ENCODE measurements at places on chromosomes 6 and 20. TPM values are rescaled to one million over a fixed set of nuclear protein-coding genes. Genes with fewer than 3 reads are reported as not detected.

The OR2B3 gene
- not detected for polyA plus RNA-seq

The TSPO2 gene
- polyA plus RNA-seq: not detected

The KIF13A gene
- polyA plus RNA-seq: 11.5 TPM

The LSM2 gene
- polyA plus RNA-seq: 42.9 TPM

The TNFRSF6B gene
- polyA plus RNA-seq: 2.6 TPM

The RGS17 gene
- polyA plus RNA-seq: 1.1 TPM

The FAM184A gene
- 0.73 TPM for polyA plus RNA-seq

The RIPOR2 gene
- polyA plus RNA-seq: 0.61 TPM

The GID8 gene
- 16.2 TPM for polyA plus RNA-seq

The PROCR gene
- polyA plus RNA-seq: 7.5 TPM

The WFDC5 gene
- polyA plus RNA-seq: 6.4 TPM

The DNMT3B gene
- 0.46 TPM for polyA plus RNA-seq

The TENT5A gene
- 1.7 TPM for polyA plus RNA-seq

The RAMACL gene
- polyA plus RNA-seq: 0.26 TPM

The CYP24A1 gene
- polyA plus RNA-seq: 1.6 TPM

The LCA5 gene
- 0.73 TPM for polyA plus RNA-seq

The SIGLEC1 gene
- polyA plus RNA-seq: 1.4 TPM

The SLC32A1 gene
- not detected for polyA plus RNA-seq
